Kidney (tissue), 22 donors: ENCODE measurements at places on chromosomes 2 and 18.

GRCh38 chr2:221001381-221001801 lies 570.7 kb downstream of the EPHA4 start:
- peak; percentile 90 for DNase-seq

- no peak for DNase-seq
Observed at GRCh38 chr2:240507778-240508251, 50.0 kb downstream of the ANKMY1 start.

- no peak for DNase-seq
Observed at GRCh38 chr2:191625446-191625845, 52.5 kb upstream of the NABP1 start.

DNA sequence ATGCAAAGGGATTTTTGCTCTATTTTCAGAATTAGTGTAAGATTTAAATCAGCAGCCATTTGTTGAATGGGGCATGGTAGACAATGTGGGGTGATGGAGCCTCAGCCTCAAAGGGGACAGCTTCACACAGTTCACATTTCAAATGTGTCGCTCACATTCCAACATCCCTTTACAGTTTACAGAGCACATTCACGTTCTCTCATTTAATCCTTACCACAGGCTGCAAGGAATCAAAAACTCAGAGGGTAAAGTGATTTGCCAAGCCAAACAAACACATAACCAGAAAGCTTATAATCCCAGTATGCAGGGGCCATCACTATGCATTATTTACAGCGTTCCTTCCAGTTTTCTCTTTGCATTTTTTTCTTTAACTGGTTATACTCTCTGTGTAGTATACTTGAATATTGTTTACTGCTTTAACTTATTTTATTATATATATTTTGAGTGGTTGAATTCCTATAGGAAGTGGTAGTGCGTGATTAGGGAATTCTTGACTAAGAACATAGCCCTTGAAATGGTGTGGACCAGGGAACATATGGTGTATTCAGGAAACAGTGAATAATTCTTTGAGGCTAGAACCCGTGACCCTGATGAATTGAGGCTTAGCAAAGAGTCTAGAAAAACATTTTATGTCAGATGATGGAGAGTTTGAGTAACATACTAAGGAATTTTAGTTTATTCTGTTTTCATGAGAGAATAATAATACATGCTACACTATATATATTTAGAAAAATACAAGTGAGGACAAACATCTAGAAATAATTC lies 18.1 kb upstream of the TAF1B start:
- DNase-seq, result peak; percentile 61

GRCh38 chr2:120520929-120521912 lies 175.3 kb downstream of the INHBB start:
- DNase-seq, result peak; percentile 43

DNA sequence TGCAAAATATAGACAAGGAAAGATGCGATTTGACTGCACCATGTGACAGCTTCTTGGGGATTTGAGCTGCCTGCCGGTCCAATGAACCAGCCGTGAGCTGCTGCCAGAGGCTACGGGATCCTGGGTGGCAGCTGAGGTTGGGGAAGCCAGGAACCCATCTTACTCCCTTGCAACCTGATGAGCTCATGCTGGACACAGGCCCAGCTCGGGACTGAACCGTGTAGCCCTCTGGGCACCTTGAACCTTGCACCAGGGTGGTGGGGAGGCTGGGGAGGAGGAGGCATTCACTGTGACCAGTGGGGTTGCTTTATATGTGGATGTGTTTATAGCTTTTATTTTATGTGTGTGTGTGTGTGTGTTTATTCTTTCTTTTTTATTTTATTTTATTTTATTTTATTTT lies 9.1 kb downstream of the ALPI start:
- no peak for DNase-seq

- peak; percentile 21 for DNase-seq
Observed at GRCh38 chr2:219118504-219118903, 42.1 kb downstream of the NHEJ1 start.

DNA sequence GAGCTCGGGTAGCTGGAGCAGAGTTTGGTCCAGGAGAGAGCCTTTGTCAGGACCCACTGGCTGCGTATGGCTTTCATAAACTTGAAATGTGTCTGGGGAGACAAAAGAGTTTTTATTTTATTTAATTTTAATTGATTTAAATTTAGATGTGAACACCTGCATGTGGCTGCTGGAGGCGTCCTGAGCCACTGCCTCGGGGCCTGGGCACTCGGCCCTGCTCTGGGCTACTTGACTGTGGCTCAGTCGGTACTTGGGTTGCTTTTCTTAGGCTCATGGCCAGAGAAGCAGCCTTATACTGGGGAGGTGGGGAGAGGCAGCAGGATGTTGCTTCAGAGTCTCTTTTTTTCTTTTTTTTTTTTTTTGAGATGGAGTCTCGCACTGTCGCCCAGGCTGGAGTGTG lies 661.8 kb upstream of the HS6ST1 start:
- no peak for DNase-seq

- DNase-seq, result no peak
Observed at GRCh38 chr2:105857076-105857740, 112.5 kb downstream of the NCK2 start.

DNA sequence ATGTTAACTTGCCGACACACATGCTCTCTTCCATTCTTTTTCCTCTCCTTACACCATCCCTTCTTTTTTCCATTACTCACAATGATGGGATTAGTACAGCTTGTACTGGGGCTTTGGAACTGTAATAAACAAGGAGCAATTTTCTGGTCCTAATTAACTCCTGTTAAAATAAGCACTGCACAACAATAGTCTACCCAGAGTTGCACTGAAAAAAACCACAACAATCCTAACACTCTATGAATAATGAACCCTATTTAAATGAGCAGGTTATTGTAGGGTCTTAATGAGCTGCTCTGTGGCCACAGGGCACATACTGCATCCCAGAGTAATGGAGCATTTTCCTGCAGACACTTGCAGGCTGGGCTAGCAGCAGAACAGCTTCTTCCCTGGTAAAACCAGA lies 380.3 kb downstream of the NRXN1 start:
- DNase-seq, result no peak

DNA sequence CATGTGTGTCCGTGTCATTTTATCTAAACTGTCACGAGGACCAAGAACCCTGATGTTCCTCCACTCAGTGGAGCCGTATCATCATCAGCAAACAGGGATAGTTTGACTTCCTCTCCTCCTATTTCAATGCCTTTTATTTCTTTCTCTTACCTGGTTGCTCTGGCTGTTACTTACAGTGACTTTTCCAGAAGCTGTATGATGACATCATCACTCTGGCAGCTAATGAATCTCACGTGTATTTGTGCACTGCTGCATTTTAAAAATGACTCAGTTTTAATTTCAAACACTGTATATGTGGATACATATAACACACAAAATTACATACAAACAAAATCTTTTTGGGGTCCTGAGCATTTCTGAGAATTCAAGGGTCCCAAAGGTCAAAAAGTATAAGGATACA lies 481.4 kb downstream of the CDH2 start:
- no peak for DNase-seq

- peak; percentile 10 for DNase-seq
Observed at GRCh38 chr2:159381574-159381973, 95.1 kb upstream of the WDSUB1 start.

GRCh38 chr2:557635-558301 lies 119.4 kb downstream of the TMEM18 start:
- DNase-seq, result no peak

- DNase-seq, result no peak
Observed at GRCh38 chr2:6926071-6926732, 9.0 kb downstream of the RNF144A start.

GRCh38 chr2:189024901-189025618 lies 50.9 kb downstream of the COL3A1 start:
- DNase-seq, result no peak

DNA sequence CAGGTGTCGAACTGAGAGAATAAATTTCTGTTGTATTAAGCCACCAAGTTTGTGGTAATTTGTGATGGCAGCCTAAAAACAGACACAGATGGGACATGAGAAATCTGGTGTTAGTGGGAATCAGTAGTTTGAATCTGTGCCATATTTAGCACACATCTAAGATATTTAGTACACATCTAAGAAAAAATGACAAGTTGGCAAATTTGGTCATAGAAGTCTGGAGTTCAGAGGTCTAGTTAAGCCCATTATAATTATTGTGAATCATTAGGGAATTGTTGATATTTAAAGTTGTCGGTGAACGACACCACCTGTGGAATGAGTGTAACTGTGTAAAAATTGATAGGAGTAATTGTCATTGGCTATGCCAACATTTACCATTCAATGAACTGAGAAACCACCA lies 1138.8 kb upstream of the TMEFF2 start:
- DNase-seq, result no peak

DNA sequence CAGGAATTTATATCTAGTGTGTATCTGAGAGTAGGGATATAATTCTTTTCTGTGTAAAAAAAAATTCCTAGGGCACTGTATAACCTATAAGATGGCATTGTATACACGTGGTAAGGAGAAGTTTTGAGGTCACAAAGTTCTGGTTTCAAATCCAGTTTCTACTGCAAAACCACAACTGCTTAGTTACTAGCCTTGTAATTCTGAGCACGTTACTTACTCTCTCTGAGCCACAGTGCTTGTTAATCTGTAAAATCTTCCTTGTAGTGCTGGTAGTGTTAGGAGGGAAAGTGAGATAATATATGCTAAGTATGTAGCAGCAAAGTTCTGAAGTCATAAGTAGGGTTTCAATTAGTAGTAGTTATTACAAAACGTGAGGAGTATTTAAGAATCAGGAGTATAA lies 175.4 kb downstream of the SATB2 start:
- no peak for DNase-seq

GRCh38 chr2:40292291-40292690 lies 159.6 kb downstream of the SLC8A1 start:
- no peak for DNase-seq

GRCh38 chr2:72682061-72682460 lies 143.8 kb downstream of the EXOC6B start:
- no peak for DNase-seq

DNA sequence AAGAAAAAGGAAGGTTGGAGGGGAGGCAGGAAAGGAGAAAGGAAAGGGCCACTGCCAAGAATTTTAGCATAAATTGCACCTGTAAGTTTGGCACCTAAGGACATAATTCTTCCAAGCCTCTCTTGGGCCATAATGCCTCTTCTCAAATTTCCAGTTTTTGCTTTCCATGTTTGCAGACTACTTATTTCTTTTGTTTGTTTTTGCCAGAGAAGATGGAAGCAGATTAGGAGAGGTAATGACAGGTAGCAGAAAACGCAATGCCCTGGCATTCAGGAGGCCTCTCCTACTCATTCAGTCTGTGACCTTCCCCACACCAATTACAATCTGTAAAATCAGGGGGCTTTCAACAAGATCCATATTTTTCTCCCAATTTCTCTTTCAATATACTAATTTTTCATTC lies 56.8 kb downstream of the MRPL33 start:
- DNase-seq, result no peak

- DNase-seq, result no peak
Observed at GRCh38 chr2:191629001-191629453, 48.9 kb upstream of the NABP1 start.

- no peak for DNase-seq
Observed at GRCh38 chr2:63872571-63873328, 31.1 kb downstream of the UGP2 start.

GRCh38 chr2:106057206-106057605 lies 136.9 kb downstream of the UXS1 start:
- DNase-seq, result no peak

GRCh38 chr18:62583376-62583775 lies 60.6 kb downstream of the ZCCHC2 start:
- no peak for DNase-seq

- DNase-seq, result no peak
Observed at GRCh38 chr2:241282555-241282954, 32.9 kb downstream of the HDLBP start.

DNA sequence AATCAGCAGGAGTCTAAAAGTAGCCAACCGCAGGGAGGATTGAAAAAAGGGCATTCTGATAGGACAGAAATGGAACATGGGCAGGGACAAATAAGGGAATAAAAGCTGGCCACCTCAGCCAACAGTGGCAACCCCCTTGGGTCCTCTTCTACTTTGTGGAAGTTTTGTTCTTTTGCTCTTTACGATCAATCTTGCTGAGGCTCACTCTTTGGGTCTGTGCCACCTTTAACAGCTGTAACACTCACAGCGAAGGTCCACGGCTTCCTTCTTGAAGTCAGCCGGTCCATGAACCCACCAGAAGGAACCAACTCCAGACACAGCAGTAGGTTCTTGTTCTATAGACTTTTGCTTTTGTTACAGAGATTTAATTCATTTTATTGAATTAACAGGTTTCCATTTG lies 285.4 kb upstream of the CDH20 start:
- DNase-seq, result no peak

- DNase-seq, result no peak
Observed at GRCh38 chr2:218284106-218284811, 8.0 kb downstream of the TMBIM1 start.

DNA sequence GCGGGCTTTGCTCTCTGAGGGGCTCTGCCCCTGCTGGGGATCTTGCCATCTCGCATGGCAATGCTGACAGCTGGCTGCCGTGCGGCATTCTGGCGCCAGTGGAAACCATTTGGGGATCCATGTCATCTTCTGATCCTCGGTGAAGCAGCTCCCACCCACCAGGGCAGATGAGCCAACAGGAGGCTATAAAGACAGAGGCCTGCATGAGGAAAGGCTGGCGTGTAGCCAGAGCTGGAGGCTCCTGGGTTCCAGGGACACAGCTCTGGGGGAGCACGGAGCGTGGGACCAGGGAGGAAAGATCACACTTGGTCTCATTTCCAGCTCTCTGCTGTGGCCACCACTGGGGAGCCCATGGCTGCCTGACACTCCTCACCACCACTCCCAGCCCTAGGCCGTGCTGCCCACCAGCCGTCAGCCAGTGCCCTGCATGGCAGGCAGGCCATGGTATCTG lies 145.8 kb downstream of the ZFP36L2 start:
- peak; percentile 74 for DNase-seq

GRCh38 chr2:149921911-149922616 lies 334.5 kb upstream of the MMADHC start:
- DNase-seq, result no peak

DNA sequence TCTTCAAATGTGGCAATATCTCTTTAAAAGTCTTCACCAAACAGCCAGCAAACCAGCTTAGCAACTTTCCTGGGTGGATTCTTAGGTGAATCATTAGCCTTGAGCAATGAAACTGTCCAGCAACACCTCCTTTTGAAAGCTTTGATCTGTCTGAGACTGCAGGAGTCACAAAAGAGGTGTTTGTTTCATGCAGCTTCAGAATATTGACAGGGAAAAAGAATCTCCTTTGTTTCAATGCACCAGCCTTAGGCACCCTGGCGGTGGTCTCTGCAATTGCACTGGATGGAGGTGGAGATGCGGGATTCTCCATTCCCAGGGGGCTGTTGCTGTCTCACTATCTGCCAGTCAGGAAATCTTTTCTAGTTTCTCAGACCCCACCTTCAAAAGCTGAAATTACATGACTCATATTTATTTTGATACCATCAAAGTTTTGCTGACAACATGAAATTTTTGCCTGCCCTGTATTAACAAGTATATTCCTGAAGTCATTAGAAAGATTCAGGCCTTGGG lies 76.0 kb upstream of the DSG1 start:
- peak; percentile 86 for DNase-seq

GRCh38 chr2:139175510-139175909 lies 395.3 kb upstream of the NXPH2 start:
- DNase-seq, result no peak
